ENCODE measurements at places on chromosomes 6 and 20.

GRCh38 chr6:33427585-33428223 lies 7.8 kb downstream of the SYNGAP1 start:
- peak; percentile 75 for DNase-seq

DNA sequence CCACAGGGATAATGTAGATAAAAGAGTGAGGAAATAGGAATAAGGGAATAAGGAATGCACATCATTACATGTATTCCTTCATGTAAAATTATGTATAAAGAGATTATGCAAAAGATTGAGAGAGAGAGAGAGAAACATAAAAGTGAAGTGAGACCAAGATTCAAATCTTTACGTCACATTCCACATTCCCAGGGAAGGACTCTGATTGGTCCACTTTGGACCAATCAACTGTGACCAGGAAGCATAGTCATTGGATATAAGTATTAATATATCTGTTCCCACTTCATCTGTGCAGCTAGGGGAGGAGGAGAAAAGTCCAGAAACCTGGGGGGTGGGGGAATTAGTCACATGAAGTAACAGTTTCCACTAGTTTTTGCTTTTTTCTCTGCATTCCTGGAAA lies 66.4 kb downstream of the SLC2A10 start:
- DNase-seq: no peak

- DNase-seq: peak; percentile 79
Observed at GRCh38 chr20:48657426-48658197, 170.2 kb downstream of the PREX1 start.

DNA sequence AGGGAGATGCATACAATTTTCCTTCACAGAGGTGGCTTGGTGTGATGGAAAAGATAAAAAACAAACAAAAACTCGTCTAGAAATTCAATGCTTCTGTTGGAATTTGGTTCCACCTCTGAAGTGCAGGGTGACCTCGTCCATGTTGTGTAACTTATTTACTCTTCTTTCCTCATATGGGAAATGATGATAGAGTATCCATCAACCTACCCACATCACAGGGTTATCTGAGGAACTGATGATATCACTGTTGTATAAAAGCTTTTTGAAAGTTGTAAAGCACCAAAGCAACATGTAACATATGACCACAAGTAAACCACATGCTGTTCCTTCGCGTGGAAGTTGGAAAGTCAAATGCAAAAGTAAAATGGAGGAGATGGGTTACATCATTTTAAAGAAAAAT lies 212.0 kb upstream of the SGK1 start:
- peak; percentile 30 for DNase-seq

- no peak for DNase-seq
Observed at GRCh38 chr6:3723251-3723650, 28.3 kb downstream of the PXDC1 start.

DNA sequence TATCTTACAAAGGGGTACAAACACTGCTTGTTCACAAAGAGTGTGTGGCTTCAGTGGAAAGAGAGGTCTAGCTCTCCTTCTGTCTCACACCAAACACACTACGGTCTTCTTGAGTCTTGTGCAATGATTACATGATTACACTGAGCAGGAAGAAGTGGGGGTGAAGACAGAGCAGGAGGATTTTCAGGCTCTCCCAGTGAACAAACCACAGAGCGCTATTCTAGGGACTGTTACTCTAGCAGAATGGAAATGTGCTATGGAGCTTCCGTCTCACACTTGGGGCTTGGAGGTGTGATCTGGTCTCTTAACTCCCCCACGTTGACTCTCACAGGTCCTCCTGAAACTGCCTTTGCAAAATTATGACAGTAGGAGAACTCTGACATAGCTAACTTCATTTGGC lies 203.4 kb downstream of the MYLK4 start:
- DNase-seq: no peak

DNA sequence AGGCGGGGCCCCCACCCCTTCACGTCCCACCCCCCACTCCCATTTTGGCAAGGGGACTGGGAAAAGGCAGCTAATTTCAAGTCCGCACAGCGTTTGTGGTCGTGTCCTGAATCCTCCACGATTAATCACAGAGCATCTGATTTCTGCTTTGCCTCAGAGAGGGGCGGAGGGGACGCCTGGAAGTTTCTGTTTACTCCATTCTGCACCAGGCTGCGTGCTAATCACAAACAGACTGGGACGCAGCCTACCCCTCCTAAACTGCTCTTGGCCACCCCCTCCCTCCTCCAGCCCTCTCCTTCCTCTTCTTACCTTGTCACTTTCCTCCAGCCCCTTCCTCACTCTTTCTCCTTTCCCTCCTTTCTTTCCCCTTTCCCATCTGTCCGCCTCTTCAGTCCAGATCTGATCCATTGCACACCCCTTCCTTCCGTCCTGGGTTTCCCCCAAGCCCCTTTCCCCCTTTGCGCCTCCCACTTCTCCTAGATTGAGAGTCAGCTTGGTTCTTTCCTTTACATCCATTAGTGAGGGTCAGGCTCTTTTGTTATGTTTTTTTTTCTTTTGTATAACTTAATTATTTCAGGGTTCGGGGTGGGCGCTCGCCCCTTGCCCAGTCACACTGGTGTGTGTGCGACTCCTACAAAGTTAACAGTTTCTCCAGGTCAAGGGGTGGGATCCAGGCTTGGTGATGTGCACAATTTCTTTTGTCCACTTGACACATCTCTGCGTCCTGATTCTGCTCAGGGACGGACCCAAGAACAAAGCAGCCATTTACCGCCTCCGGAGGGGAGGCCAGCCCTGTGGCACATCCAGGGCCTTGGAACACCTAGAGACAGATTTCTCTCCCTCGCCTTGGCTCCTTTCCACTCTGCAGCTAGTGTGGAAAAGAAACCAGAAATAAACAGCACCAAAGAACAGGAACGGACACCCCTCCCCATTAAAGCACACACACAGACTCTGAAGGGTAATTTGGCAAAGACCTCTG lies 520 bp upstream of the RIPOR3 start:
- DNase-seq: no peak

- no peak for DNase-seq
Observed at GRCh38 chr6:157552820-157553485, 172.0 kb downstream of the ZDHHC14 start.

- DNase-seq: peak; percentile 66
Observed at GRCh38 chr6:117547688-117548621, 54.4 kb downstream of the GOPC start.

GRCh38 chr6:103750603-103751002 lies 1109.1 kb downstream of the HACE1 start:
- no peak for DNase-seq

DNA sequence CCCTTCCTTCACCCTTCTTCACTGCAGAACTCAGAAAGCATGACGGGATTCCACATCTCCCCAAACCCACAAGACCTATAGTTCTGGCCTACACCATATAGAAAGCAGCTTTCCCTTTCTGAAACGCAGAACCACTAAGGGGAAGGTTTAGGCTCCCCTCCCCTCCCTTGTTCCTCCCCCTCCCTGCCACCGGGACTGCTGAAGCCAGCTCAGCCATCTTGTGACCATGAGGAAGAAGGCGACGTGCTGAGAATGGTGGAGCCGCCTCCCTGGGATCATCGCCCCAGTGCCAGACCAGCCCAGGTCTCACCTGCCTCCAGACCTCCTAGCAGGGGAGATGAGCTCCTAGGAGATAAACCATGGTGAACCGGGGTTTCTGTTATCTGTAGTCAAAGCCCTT lies 19.6 kb downstream of the SERPINB6 start:
- DNase-seq: peak; percentile 24

DNA sequence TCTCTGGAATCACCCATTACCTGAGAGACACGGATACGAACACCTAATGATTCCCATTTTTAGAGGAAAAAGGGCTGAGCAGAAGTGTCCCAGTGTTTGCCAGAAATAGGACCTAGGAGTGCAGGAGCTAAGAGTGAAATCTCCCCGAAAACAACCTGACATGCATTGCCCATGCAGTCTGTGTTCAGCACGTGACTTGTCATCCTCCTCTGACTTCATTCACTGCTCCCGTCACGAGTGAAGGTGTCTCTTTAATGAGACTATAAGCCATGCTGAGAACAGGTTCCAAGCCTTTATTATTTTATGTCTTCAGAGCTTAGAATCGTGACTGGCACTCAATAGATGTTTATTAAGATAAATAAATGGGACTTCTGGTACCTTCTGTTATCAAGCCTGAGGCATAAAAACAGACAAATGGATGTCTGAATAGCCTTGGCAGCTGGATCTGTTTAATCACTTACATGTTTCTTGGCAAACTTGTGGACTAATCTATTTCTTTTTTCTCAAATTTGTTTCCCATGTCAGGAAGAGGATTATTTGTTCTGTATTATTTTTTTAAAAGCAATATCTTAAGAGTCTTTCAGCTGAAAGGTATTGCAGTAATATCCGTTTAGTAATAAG lies 3.7 kb upstream of the MLIP start:
- DNase-seq: no peak

- DNase-seq: no peak
Observed at GRCh38 chr6:106688177-106688951, 59.0 kb downstream of the QRSL1 start.

DNA sequence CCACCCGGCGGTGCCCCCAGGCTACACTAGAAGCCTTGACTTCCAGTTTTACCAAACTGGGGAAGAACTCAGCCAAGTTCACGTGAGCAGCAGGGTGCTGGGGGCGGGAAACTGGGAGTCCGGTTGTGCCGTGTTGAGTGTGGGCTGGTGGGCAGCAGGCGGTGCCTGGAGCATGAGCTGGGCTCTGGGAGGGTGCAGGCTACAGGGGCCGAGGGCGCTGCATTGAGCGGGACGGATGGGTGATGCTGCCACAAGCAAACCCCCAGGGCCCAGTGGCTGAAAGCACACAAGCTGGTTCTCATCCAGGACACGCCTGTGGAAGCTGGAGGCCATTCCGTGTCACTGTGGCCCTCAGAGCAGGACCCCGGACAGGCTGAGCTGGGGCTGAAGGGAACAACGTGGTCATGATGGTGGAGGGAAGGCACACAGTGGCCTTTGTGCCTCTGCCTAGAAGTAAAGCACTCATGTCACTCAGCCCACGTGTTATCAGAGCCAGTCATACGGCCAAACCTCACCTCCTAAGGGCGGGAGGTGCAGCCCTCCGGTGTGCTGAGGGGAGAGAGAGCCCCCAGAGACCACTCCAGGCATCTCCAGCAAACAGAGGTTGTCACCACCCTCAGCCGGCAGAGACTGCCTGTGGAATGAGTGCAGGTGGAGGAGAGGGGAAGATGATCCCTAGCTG lies 29.5 kb downstream of the RBM38 start:
- no peak for DNase-seq

GRCh38 chr6:36616893-36617521 lies 22.8 kb downstream of the SRSF3 start:
- no peak for DNase-seq

DNA sequence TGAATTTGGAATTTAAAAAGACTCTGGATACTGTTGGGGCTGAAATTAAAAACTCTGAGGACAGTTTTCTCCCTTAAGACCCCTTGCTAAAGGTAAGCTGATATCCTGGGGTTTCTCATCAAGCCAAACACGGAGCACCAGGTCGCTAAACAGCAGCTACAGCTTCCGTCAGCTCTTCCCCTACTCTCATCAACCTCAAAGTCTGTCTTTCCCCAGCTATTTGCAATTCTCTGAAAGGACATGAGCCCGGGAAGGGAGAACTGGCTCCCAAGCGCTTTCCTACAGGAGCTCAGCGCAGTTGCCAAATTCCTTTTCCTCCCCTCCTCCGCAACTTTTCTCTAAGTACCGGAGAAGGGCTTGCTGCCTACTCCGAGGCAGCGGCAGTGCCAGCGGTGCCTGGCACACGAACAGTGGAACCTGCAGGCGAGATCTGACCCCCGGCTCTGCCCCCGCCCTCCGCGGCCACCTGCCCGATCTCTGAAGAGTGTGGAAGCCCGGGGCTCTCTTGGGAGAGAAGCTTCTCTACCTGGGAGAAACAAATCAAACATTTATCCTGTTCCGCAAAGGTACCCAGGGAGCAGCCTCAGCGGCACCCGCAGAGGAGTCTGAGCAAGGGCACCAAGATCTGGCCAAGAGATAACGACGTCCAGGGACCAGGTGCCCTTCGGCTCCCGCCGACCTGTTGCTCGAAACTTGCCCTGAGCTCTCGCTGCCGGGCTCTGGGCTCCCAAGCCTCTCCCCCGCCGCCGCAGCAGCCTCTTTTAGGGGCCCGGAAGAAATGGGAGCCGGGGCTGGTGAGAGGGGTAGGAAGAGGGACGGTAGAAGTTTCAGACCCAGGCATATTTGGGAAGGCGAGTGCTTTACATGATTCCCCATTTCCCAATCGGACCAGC lies 2.2 kb downstream of the CBLN4 start:
- DNase-seq: no peak

GRCh38 chr20:36582322-36582721 lies 8.9 kb downstream of the TGIF2 start:
- no peak for DNase-seq

- DNase-seq: no peak
Observed at GRCh38 chr6:82365016-82365795, 1.6 kb downstream of the TPBG start.

DNA sequence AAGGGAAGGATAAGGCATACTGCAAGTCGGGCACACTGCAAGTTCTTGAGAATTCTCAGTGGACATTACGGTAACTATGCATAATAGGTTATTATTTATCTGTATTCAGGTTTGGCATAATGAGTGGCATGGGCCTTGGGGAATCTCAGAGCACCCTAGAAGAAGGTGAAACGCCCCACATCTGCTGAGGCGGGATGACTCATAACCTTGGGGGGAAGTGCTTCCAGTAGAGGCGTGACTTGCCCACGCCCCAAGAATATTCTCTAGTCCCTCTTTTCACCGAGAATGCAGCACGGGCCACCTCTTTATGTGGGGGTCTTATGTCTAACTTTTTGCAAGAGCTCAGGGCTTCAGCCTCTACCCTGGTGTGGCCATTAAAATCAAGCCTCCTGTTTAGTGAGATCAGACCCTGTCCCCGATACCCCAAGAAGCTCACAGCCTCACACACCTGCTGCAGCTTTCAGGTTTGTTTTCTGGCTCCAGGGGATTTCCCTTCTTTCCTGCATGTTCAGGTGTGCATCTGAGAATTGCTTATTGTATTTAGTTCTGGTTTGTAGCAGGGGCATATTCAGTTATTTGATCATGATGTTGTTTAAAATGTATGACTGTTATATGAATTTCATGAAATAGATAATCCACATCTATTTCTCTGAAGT lies 19.1 kb downstream of the ZFP64 start:
- no peak for DNase-seq

DNA sequence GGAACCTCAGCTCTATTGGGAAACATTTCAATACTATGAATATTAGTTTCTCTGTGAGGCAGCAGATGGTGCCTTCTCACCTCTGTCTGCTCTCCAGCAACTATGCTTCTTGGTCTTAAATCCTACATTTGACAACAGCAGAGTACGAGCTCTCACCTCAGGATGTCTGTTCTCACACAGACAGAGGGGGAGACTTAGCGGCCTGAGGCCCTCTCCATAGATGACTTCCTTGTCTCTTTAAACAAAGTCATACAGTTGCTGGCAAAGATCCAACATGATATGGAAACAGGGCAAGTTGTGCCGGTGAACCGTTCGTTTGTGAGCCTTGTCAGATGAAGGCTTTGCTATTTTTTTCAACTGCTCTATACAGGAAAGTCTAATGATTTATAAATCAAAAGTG lies 43.7 kb upstream of the GABRR1 start:
- DNase-seq: no peak

DNA sequence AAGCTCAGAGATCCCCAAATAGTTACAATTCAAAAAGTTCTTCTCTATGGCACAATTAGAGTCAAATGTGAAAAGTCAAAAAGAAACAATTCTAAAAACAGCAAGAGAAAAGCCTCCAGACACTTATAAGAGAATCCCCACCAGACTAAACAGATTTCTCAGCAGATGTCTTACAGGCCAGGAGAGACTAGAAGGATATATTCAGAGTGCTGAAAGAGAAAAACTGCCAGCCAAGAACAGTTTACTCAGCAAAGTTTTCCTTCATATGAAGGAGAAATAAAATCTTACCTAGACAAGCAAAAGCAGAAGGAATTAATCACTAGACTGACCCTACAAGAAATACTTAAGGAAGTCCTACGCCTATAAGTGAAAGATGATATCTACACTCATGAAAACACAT lies 176.1 kb upstream of the OPRM1 start:
- no peak for DNase-seq
